ENCODE measurements at places on chromosomes 2 and 18.
A peak's percentile ranks its signal among the peaks of the same experiment; 100 is the strongest.

GRCh38 chr2:59856391-59856790 lies 697.1 kb downstream of the BCL11A start:
- DNase-seq: no peak

DNA sequence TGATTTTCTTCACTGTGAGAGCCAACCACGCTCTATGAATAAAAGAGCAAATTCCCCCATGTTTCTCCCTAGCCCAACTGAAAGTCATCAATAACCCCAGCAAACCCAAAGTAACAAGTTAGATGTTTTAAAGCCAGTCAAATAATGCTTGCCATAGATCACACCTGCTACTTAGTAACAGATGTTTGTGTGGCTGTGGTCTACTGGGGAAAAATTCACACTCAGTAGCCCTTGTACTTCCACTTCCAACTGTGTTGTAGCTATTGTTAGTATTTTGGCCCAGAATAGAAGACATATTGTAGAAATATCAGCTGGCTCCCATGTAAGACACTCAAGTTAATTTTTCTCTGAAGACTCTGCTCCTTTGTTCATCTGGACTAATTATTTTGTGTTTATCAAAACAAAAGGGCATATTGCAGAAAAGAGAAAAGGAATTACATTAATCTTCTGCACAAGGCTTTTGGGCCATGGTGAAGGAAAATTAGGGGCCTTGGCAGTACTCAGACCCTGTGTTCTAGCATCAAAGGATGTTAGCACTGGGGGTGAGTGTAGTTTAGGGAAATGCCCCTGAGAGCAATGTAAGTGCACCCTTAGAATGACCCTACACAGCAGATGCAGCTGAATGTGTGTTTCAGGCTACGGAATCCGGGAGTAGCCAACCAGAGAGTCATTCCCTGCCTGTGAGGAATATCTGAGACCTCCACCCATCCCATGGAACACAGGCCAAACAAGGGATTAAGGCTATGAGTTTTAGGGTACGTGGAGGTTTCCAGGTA lies 521.9 kb downstream of the EPHA4 start:
- DNase-seq: no peak

GRCh38 chr2:176383836-176384442 lies 114.7 kb downstream of the MTX2 start:
- no peak for DNase-seq

GRCh38 chr18:24065906-24066305 lies 51.4 kb downstream of the TTC39C start:
- no peak for DNase-seq

- no peak for DNase-seq
Measured at GRCh38 chr2:227183657-227184367, 19.4 kb downstream of the COL4A3 start.

DNA sequence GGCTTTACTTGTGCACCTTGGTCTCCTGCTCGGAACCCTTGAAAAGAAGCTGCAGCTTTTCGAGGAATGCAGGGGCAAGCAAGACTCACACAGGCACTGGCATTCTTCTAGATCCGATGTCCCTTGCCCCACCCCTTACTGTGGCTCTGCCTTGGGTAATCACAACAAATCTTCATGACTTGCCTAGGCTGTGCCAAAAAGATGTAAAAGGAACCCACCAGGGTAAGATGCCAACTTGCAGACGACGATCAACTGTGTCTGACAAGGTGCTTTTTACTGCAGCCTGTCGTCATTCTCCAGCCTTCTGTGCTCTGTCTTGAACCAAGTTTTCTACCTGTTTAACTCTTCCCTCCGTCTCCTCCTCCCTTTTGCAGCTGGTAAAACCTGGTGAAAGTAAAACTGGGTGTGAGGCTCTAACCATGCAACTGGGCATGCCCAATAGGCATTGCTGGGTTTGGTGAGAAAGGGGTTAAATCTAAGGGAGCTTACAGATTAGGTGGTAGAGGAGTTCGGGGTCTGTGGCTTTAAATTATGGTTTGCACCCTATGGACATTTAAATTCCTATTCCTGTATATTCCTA lies 909 bp upstream of the NRXN1 start:
- DNase-seq: no peak

GRCh38 chr18:4808891-4809290 lies 353.8 kb upstream of the DLGAP1 start:
- DNase-seq: no peak

- peak; percentile 70 for DNase-seq
Measured at GRCh38 chr2:28681158-28681571, 70.5 kb upstream of the PPP1CB start.

DNA sequence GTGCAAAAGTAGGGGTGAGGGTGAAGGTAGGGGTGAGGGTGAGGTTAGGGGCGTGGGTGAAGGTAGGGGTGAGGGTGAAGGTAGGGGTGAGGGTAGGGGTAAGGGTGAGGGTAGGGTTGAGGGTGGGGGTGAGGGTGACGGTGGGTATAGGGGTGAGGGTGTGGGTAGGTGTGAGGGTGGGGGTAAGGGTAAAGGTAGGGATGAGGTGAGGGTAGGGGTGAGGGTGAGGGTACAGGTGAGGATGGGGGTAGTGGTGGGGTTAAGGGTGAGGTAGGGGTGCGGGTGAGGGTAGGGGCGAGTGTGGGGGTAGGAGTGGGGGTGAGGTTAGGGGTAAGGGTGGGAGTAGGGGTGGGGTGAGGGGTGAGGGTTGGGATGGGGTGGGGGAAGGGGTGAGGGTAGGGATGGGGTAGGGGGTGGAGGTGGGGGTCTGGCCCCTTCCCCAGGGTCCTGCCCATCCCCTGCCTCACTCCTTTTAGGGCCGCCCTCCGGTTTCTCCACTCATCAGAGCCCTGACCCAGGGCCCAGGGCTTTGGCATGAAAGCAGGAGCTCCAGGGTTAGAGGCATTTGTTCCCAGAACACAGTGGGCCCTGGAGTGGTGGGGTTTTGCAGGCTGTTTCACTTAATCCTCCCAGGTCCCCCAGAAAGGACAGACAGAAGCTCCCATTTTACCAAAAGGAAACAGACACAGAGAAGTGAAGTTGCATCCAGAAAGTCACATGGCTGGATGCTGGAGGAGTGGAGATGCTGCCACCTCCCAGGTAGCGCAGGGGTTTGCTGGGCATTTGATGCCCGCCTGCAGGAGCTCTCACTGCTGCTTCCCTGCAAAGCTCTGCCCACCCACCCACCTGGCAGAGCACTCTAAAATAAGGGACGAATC lies 26.9 kb downstream of the SNORC start:
- DNase-seq: no peak

GRCh38 chr2:84891355-84892010 lies 10.6 kb upstream of the TRABD2A start:
- no peak for DNase-seq

DNA sequence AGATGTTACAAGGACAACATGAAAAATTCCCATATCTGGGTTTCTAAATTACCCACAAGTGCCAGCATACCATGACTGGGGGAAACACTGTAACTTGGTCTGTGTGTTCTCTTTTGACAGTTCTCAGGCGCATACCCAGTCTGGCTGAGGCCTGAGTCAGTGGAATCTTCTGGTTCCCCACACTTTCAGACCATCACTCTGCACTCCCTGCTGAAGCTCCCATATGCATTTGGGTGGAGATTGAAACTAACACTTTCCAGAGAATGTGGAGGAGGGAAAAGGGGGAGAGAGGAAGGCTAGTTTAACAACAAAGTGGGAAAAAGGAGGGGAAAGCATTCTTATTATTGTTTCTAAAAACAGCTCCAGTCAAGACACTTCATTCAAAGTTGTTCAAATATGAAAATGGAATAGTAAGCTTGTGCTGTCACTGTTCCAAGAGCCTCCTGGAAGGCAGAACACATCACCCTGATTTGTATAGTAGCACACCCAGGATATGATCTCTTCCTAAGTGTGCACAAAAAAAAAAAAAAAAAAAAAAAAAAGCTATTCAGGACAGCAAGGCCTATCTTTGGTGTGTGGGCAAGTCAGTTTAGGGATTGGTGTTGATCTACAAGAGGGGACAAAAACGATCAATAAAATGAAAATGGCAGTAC lies 48.1 kb upstream of the CTIF start:
- DNase-seq: no peak

- DNase-seq: no peak
Measured at GRCh38 chr2:55761526-55761925, 67.9 kb upstream of the PNPT1 start.

DNA sequence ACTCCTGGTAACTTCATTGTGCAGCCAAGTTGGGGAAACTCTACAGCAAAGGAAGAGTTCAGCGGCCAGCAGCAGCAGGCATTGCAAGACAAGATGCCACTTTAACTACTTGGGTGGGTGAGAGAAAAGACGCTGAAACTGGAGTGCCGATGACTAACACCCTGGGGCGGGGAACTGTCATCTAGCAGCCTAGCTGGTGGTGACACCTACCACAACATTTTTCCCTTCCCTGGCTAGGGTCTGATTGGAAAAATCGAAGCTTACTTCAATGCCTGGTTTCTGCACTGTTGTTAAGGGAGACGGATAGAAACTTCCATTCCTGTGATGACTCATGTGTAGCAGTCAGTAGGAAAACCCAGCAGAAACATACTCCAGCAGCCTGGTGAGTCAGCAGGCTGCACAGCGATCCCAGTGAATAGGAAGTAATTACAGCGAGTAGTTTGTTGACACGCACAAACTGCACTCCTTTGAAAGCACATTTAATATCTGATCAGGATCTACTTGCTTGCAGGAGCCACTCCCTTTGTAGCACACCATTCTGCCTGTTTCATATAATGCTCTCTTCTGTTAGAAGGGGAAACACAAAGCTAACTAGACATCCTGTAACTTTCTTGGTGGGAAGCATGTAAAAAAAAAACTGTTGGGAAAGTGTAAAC lies 62.1 kb upstream of the MAPRE2 start:
- peak; percentile 76 for DNase-seq

DNA sequence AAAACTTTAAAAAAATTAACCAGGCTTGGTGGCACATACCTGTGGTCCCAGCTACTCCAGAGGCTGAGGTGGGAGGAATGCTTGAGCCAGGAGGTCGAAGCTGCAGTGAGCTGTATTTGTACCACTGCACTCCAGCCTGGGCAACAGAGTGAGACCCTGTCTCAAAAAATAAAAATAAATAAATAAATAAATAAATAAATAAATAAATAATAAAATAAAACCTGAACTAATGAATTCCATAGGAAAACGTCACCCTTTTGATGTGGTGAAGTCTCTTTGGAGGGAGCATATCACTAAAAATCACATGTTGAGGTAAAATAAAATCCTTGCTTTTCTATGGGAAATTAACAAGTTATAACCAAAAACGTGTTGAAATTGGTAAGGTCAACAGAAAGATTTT lies 29.6 kb upstream of the ITGAV start:
- no peak for DNase-seq

DNA sequence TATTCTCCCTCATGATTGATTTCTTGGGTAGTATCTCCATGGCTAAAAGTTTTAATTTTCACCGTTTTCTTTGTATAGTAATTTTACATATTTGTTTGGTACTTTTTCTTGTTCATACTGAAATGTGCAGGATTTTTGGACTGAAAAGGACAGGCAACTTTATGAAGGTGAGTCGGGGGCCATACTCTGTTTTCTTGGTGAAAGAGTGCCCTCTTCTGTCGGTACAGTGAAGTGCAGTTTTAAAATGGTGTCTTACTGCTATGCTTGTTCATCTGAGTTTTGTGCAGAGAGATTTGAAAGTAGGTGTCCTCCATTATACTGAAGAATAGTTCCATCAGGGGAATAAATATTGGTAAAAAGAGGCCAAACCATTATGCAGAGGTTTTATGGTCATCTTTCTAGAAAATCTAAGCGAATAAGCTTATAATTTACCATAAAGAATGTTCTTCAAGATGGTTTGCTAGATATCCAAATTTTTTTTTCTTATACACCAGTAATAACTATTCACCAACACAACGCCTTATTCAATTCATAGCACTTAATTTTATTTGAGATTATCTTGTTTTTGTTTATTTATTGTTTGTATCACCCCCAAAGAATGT lies 8.7 kb upstream of the SERPINB13 start:
- no peak for DNase-seq

GRCh38 chr2:98588880-98589431 lies 19.4 kb downstream of the COA5 start:
- no peak for DNase-seq

DNA sequence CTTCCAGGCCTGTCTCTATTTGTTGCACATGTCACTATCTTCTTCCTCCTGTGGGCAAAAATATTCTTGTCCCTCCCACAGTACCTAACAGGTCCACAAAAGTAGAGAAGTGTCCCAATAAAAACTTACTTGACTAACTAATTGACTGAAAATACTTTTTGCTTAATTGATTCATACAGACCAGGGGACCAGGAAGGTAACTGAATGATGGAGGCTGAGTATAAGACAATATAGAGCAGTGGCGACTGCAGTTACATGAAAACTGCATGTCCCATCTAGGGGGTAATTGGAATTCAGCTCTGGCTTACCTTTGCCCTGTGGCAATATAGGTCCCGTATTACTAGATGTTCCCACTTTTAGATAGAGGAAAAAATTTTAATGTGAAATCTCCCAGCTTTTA lies 112.9 kb upstream of the CREB1 start:
- no peak for DNase-seq
